Stimulated activated CD4-positive, alpha-beta T cell treated with anti-CD3 and anti-CD28 coated beads, Interleukin-1b, Interleukin-23, amount 100 ng/mL, for 48 hours (primary cell): ENCODE measurements at places on chromosomes 2 and 18.

- no peak for DNase-seq
These were observed 171.9 kb downstream of the STK39 start for GRCh38 chr2:168075446-168075845.

DNA sequence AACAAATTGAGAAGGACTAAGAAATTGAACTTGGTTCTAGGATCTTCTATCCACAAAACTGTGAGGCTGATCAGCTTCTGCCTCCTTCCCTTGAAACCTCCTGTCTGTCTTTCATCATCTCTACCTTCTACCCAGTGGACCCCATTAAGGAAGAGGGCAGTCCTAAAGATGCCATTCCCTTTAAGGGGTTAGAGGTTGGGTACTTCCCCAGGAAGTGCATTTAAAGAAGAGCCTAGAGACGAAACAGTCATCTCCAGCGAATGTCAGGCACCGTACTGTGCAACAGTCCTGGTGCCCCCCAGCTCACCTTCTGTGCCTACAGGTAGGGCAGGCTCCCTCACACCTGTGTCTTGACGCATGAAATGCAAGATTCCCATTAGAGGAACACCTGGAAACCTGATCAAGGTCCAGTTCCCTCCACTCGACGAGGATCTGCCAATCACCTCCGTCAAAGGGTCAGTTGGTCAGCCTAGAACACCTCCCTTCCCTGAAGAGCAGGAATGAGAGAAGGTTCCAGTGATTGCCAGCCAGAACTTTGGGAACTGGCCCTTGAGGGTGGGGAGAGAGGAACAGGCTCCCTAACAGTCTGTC is 20.9 kb downstream of the LOXHD1 start:
- no peak for DNase-seq

GRCh38 chr18:10421859-10422258 is 32.6 kb upstream of the APCDD1 start:
- DNase-seq: no peak

DNA sequence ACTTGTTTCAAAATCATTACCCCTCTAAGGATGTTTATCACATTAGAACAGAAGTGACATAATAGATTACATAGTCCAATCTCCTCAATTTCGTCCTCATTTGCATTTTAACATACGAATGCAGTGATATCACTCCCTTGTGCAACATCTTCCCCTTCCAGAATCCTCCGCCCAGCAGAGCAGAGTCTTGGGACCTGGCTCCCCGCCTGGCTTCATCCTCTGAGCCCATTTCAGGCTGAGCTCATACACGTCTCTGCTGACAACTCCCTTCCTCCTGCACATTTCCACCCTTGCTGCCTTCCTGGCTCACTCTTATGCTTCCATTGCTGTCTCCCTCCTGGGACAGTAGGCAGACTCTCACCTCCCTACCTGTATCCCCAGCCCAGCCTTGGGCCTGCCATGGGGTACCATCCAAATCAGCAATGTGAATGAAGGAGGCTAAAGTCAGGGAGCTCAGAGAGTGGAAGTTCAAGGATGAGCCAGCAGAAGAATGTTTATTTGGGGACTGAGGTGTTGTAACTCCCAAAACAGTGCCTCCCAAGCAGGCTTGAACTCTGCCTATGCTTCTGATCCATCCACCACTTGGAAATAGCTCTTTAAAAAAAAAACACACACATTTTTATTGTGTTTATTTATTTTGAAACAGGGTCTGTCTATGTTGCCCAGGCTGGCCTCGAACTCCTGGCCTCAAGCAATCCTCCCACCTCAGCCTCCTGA is 165.2 kb downstream of the TMEM200C start:
- no peak for DNase-seq

- DNase-seq: no peak
These were observed 2.3 kb downstream of the RAB11FIP5 start for GRCh38 chr2:73110168-73111072.

GRCh38 chr2:80303006-80303908 is 1.3 kb downstream of the LRRTM1 start:
- no peak for DNase-seq

- DNase-seq: no peak
These were observed 959.0 kb upstream of the SLC39A10 start for GRCh38 chr2:194698012-194698411.

DNA sequence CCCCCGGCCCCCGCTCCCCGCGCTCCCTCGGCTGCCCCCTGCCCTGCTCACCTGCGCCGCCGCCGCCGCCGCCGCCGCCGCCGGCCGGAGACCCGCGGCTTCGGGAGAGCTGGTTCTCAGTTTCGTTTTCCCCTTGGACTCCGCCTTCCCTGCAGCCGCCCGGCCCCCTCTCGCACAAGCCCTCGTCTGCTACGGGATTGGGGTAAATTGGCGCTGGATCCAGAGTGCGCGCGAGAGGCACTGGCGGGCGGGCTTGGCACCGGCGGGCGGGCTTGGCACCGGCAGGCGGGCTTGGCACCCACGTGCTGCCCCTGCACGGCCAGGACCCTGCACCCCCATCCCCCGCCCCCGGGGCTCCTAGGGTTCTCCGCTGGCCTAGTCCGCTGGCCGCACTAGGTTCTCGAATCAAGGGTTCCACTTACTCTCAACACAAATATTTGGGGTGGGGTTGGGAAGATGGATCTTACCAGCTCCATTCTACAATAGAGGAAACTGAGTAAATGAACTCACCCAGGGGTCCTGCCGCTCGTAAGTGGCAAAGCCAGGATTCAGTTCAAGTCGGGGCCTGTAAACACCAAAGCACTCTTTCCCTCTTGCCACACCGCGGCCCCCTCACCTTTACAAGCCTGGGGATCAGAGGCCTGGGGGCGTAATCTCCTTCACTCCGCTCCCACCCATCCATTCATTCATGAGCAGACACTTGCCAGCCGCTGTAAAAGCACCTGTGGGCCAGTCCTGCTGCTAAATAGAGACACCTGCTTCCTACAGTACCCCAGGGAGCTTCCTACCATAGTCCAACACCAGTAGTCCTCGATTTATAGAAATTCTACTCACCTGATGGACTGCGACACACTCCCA is at the start of gene EIF2AK2:
Gene EIF2AK2 (minus strand): TSS at position 124 of the 858 bp plus-strand sequence. CDS start 9,174 bp downstream, outside the sequence.
- DNase-seq: peak; percentile 85

DNA sequence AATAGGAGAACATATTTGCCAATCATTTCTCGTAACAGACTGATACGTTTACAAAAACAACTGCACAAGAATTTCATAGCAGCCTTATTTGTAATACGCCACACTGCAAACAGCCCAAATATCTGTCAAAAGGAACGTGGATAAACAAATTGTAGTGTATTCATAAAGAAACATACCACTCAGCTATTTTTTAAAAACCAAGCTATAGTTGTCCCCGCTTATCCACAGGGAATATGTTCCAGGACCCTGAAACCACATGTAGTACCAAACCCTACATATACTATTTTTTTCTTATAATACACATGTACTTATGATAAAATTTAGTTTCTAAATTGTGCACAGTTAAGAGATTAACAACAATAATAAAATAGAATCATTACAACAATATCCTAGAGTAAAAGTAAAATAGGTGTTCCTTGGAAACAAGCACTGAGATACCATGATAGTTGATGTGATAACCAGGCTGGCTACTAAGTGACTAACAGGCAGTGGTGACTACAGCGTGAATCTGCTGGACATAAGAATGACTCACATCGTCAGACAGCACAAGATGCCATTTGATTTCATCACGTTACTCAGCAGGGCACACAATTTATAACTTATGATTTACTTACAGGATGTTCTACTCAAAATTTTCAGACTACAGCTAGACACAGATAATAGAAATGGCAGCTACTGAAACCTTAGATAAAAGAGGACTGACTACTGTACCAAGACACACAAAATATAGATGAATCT is 367.4 kb downstream of the NCKAP5 start:
- no peak for DNase-seq

GRCh38 chr2:189348369-189348768 is 92.9 kb upstream of the WDR75 start:
- DNase-seq: no peak

- DNase-seq: no peak
These were observed 34.6 kb upstream of the DNER start for GRCh38 chr2:229748950-229749349.

GRCh38 chr2:8157621-8158430 is 524.0 kb upstream of the ID2 start:
- DNase-seq: no peak

DNA sequence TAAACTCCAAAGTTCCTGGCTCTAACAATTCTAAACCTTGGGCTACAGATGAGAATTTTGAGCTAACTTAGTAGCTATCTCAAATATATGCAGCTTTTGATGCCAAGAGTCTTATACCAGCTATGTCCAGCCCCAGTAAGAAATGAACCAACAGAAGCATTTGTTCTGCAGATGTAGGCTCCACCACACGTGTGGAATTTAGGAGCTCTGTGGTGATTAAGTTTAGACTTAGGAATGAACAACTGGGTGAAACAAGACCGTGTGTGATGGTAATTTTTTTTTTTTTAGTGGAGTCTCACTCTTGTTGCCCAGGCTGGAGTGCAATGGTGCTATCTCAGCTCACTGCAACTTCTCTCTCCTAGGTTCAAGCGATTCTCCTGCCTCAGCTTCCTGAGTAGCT is 179.7 kb downstream of the ANKRD30B start:
- DNase-seq: no peak

DNA sequence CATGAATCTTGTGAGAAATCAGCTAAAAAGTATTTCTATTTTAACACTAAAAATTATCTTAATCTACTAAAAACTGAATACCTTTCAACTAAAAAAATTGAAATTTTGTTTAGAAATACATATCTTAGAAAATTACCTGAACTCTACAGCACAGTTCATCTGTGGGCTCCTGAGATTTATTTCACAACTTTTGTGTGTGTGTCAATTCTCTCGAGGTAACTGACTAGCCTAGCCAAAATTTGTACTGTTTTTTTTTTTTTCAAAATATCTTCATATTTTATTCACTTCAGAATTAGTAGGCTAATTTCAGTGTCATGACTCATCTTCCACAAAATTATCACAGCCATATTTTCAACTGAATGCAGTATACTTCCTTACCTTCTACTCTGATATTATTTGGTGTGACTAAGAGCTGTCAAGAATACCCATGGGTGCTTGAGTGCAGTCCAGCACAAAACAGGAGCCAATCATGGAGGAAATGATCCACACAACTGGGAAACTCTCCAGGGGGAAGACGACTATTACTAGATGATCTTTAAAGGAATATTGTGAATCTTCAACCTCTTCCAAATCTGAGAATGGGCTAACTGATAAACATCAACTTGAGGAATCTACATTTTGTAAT is 174.6 kb downstream of the ZNF385B start:
- no peak for DNase-seq

DNA sequence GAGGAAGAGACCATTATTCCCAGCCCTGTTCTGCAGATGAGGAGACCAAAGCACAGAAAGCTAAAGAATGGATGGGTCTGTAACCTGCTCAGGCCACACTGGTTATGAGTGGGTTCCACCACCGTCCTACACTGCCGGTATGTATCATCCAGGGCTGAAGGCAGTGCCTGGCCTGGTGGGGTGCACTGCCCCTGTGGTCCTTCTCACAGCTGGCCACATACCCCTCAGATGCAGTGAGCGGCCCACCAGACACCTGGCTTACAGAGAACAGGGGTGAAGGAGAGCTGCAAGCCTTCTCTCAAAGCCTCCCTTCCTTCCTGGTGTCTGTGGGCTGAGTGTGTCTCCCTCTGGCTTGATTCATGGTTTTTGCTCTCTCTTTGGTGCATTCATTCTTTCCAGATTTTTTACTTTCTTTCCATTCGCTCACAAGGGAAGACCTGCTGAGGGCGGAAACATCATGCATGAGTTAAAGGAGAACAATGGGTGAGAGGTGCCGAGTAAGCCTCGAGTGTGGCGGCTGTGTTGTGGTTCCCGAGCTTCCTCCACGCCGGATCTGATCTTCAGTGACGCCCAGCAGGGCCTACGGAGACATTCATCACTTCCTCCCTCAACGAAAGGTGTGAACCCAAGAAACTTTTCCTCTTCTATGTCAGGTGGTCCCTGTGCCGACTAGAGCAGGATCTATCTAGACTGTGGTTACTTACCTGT is 62.1 kb upstream of the REL start:
- peak; percentile 90 for DNase-seq

DNA sequence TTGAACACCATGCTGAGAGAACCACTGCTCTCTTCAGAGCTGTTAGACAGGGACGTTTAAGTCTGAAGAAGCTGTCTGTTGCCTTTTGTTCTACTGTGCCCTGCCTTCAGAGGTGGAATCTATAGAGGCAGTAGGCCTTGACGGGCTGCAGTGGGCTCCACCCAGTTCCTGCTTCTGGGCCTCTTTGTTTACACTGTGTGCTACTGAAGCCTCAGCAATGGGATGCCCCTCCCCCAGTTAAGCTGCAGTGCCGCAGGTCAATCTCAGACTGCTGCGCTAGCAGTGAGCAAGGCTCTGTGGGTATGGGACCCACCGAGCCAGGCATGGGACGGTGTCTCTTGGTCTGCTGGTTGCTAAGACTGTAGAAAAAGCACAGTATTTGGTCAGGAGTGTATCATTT is 162.3 kb upstream of the NXPH2 start:
- no peak for DNase-seq

DNA sequence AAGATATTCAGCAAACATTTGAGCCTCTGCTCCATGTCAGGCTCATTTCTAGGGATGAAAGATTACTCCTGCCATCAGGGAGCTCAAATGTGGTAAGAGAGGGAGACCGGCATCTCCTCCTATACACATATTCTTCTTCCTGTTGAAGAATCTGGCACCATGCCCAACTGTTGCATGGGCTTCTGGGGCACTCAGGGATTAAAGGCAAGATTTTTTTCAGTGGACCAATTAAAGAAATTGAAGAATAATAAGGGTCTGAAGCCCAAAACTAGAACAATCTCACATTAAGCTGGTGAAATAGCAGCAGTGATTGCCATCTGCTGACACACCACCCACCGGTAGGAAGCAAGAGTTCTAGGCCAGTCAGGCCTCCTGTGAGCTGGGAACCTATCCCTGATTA is 145.4 kb upstream of the LYPD6 start:
- no peak for DNase-seq

DNA sequence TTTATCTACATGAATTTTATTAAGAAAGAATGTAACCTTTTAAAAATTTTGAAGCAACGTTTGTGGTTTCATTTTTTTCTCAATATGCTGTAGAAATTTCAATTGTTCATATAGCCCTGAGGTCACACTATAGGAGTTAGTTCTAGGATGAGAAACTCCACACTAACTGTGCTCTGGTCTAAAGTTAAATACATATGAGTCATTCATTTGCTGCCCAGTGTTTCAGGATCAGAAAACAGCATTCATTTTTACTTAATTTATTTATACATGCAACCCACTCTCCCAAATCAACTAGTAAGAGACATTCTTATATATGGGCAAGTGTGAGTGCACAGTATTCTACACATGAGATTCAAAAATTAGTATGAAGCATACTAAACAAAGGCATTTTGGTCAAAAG is 137.9 kb downstream of the DOCK10 start:
- DNase-seq: no peak

GRCh38 chr18:58960946-58961722 is 96.5 kb downstream of the ZNF532 start:
- peak; percentile 59 for DNase-seq
